ENCODE measurements at places on chromosomes 16 and 17. TPM values are rescaled to one million over a fixed set of nuclear protein-coding genes. Genes with fewer than 3 reads are reported as not detected.

PLLP gene
- total RNA-seq: 0.94 TPM

GPR179 gene
- 0.11 TPM for total RNA-seq

PIRT gene
- total RNA-seq: not detected

ZNF174 gene
- 12.8 TPM for total RNA-seq

C1QTNF8 gene
- total RNA-seq: not detected

DNA sequence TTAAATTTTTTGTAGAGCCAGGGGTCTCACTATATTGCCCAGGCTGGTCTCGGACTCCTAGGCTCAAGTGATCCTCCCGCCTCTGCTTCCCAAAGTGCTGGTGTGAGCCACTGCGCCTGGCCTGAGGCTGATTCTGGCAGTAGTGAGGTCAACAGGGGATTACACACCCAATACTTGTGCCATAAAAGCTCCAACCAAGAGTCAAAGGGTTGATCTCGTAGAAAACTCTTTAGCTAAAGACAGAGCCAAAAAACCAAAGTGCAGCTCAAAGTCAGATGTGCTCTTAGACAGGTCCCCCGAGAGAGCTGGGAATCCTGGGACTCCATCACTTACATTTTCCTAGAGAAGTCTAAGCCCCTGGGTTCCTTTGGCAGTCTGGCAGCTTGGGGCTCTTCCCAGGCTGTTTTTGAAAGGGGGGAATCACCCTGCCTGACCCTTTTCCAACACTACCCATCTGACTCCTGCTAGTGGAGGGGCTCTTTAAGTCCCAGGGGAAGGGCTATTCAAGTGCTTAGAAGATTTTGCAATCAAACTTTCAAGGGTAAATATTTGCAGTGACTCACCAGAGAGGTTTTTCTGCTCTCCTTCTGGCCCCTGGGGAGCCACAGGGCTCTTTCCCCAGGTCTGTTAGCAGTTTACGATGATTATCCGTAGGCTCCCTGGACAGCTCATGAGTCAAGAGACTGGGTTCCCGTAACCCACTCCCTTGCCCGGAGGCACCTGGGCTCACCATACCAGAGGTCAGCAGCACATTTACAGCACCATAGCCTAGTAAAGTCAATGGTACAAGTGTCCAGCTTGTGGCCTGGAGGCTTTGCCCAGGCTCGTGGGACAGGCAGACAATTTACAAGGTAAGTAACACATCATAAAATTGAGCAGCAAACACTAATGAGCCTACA lies 408.7 kb downstream of the SLC39A11 start:
- no peak for DNase-seq

DNA sequence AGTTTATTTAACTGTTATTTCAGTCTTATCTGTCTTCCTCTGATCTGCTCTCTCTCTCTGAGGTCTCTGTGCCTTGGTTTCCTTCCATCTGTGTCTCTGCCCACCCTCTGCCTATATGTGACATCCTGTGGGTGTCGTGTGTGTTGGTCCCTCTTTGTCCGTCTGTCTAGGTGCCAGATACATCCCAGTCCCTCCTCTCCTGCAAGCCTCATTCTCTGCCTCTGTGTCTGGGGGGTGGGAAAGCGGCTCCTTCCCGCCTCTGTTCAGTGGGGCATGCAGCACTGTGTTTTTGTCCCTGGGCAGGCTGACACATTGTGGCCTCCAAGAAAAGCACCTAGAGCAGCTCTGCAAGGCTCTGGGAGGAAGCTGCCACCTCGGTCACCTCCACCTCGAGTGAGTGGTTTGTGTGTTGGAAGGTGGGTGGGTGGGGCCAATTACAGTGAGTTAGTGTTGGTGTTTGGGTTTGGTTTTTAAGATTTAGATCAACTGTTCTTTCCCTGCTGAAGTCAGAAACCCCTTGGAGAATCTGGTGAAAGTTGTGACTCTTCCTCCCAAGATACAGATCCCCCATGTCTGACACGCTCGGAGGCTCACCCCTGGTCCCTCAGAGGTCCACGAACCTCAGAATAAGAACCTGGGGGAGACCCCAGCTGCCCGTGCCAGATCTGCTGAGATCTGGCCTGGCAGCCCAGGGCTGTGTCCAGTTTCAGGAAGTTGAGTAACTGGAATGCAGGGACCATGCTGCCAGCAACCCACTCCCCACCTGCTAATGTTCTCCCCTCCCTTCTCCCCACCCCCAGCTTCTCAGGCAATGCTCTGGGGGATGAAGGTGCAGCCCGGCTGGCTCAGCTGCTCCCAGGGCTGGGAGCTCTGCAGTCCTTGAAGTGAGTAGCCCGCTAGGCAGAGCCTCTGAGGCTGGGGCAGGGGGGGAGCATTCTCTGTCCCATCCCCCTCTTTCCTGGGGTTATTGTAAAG lies 50.9 kb upstream of the CPNE2 start:
- no peak for DNase-seq

DNA sequence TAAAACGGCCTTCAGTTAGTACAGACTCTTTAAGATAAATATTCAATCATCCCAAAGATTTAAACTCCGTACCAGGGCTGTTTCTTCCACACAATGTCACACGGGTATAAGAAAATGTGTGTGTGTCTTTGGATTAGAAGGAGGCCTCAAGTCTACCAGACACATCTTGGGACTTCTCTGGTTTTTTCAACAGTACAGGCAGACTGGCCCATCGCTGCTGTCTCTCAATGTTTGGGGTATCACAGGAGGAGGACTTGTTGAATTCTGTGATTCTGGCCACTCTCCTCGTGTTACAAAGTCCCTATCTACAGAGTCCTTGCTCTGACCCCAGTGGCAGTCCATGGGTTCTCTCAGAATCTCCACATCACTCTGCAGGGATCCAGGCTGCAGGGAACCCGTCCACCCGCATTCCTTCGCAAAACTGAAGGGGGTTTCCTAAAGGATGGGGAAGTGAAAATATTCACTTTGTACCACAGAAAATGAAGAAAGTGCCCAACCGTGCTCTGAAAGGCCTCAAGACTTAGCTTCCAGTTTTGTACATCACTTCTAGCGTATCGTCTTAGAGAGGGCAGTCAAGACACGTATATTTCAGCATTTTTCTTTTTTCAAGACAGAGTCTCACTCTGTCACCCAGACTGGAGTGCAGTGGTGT lies 373.2 kb downstream of the NPIPA8 start:
- DNase-seq: no peak

- DNase-seq: no peak
These were observed 87.4 kb downstream of the KCNJ2 start for GRCh38 chr17:70256751-70257150.

DNA sequence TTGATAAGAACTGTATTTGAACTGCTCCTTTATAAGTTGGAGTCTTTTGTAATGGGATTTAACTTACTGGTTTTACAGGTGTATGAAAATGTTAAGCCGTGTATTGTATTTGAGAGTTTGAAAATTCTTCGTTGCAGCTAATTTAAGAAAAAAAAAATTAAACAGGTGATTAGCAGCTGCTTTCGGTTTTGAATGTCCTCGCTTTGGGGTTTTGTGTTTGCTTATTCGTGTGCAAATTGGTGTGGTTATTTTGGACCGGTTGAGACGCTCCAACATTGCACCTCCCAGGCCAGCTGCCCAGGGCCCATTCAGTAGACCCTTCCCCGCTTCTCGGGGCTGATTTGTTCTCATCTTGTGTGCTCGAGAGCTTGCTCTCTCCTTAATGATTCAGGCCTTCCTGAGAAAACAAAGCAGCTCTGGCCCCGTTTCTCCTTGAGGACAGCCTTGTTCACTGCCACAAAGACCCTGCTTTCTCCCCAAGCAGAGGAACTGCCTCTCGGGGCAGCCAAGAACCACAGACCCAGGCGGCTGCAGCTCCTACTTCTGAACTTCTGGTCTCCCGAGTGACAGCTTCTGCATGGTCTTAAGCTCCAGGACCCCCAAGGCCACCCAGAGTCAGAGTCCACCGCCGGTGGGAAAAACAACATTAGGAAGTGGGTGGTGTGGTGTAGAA lies 100.5 kb downstream of the MSI2 start:
- DNase-seq: no peak

- DNase-seq: no peak
These were observed 24.7 kb upstream of the TOB1 start for GRCh38 chr17:50890675-50891516.

DNA sequence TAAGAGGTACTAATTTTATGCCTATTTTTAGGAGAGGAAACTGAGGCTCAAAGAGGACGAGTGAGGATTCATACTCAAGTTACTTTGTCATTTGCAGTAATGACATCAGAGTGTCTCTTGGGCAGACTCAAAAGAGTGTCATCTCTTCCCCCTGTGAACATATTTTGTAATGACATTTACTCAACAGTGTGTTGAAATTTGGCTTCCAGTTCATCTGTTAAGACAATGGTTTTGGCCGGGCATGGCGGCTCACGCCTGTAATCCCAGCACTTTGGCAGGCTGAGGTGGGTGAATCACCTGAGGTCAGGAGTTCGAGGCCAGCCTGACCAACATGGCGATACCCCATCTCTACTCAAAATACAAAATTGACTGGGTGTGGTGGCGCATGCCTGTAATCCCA lies 28.9 kb downstream of the WFDC1 start:
- DNase-seq: no peak

- DNase-seq: no peak
These were observed 932 bp downstream of the ZNF267 start for GRCh38 chr16:31874366-31875111.

- DNase-seq: no peak
These were observed 93.7 kb downstream of the CHD9NB start for GRCh38 chr16:52958951-52959350.

DNA sequence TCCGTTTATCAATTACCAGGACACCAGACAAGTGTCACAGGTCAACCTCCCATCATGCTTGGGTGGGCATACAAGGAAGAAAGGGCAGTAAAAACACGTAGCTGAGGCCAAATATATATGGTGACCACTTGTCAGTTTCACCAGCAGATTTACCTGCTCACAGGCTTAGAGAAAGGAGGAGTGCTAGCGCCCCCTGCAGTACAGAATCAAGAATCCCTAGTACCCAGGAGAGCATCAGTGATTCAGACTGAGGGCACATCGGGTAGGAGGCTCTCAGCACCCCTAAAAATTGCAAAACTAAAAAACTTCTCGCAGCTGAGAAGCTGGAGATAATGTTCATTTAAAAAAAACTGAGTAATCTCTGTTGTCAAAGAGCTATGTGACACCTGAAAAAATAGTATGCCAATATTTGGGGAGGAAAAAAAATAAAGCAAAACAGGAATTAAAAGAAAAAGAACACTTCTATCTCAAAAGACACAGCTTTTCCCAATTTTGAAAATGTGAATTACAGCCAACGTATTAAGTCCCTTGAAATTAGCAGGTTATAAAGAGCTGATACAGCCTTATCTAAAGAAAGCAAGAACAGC lies 21.2 kb upstream of the MON1B start:
- DNase-seq: no peak

GRCh38 chr16:12447556-12447955 lies 356.1 kb downstream of the CPPED1 start:
- DNase-seq: no peak

DNA sequence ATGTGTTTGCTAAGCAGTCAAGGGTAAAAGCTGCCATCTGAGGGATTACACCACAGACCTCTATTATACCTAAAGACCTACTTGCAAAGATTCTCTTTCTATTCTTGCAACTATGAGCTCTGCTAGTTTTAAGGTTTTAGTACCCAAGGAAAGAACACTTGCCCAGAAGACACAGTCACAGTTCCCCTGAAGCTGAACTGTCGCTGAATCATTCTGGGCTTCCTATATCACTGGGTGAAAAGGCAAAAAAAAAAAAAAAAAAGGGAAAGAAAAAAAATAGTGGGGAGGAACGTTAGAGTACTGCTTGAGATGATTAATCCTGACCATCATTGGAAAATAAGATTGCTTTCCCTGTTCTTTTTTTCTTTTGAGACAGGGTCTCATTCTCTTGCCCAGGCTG lies 37.9 kb downstream of the LYRM1 start:
- no peak for DNase-seq

GRCh38 chr17:80291691-80292487 lies 31.2 kb downstream of the RNF213 start:
- DNase-seq: no peak

DNA sequence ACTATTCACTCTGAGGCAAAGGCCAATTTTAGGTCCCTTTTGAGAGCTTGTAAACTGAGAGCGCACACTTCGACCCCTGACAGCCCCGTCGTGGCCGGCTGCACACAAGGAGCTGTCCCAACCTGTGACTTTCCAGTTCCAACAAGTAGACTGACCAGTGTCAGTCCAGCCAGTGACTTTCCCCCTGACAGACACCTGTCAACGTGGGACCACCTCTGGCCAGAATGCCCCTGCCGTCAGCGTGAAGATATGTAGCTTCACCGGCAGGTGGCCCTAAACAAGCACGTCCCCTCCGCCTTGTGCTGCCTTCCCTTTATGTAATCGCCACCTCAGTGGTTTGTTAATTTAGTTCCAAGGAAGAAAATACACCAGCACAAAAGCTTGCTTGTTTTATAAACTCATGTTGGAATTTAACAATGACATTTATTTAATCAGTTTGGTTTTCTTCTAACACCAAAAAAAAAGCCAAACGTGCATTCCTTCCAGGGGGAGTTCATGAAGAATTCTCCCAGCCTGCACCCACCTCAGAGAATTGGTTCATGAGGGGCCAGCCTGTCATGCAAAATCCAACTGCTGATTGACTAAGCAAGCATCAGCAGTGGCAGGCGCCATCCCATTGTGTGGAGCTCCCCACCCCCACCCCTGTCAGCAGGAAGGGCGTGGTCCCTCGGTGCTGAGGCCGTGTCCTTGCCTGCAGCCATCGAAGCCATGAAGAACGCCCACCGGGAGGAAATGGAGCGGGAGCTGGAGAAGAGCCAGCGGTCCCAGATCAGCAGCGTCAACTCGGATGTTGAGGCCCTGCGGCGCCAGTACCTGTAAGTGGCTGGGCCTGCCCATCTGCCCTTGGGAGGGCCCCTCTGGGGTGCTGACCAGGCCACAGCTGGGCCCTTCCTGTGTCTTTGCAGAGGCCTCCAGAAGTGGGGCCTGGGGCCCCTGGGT lies 33.9 kb downstream of the PLD6 start:
- no peak for DNase-seq

DNA sequence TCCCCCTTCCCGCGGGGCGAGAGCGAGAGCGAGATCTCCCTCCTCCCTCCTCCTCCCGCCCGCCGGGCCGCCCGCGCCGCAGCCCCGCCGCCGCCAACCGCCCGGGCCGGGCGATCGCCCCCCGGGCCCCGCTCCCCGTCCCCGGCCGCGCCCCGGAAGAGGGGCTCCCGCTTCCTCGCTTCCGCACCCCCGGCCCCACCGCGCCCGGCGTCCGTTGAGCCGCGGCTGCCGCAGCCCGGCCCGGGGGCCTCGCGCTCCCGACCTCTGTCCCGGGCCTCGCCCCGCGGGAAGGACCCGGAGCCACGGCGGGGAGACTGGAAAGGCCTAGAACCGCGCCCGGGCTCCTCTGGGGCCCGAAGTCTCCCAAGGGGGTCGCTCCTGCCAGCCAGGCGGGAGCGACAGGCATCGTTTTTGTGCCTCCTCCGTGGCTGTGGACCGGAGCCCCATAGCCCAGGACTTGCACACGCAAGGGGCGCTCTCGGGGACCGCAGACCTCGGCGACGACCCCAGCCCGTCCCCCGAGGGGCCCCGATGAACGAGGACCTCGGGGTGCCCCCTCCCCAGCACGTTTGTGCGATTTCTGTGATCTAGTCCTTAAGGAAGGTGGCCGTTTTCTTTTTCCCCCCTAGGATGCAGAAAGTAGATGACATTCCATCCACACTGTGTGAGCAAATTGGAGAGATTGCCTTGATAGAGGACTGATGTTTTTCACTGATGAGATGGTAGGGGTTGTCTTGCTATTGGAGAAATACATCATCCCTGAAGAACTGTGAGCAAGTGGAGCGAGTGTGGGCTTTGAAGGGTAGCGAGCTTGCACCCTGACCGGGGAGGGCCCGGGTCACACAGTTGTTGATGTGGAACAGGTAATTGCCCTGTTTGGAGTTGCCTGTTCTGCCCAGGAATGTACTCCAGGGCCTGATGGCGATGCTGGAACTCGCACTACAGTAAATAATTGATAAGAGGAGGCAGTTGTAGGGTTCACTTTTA lies 611 bp downstream of the BANP start:
- no peak for DNase-seq

GRCh38 chr16:81694494-81695280 lies 84.4 kb upstream of the PLCG2 start:
- no peak for DNase-seq
